ENCODE measurements at places on chromosomes 3 and 15.
A peak's percentile ranks its signal among the peaks of the same experiment; 100 is the strongest.

DNA sequence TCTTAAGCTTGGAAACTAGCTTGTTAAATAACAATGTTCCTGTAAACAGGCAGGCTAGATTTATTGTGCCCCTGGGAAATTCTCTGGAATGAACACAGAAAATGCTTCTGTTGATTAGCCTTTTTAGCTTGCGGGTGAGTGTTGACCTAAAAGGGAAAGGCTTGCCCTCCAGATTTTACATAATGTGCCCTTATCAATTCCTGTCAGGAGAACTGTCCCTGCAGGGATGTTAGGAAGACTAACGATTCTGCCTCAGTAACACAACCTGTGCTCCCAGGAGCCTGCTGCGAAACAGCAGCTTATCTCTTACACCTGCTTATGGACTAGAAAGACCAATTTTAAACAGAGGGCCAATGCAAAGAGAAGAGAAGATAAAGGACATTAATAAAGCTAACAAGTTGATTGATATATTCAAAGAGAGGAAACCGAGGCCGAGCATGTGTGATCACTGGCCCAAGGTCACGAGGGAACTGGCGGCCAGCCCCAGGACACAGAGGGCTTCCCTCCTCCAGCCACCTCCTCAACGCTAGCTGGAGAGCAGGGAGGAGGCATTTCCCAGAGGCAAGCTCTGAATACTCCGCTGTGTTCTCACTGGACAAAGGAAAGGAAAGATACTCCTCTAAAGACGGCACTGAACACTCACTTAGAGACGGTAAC, 48.4 kb upstream of the TJP1 start:
- DNase-seq, result peak; percentile 41

DNA sequence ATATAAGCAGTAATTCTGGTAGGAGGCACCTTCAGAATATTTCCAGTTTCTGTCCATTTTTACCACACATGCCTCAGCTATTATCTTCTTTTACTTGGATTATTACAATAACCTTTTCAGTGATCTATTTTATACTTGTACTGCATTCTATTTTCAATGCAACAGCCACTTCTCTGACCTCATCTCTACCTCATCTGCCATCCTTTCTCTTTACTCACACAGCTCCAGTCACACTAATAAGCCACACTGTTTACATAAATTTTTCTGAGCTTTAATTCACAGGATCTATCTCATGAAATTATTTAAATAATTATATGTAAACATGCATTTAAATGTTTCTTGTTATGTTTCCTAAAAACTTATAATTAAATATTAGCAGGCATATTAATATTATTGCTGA, 47.3 kb upstream of the BCHE start:
- DNase-seq, result no peak

DNA sequence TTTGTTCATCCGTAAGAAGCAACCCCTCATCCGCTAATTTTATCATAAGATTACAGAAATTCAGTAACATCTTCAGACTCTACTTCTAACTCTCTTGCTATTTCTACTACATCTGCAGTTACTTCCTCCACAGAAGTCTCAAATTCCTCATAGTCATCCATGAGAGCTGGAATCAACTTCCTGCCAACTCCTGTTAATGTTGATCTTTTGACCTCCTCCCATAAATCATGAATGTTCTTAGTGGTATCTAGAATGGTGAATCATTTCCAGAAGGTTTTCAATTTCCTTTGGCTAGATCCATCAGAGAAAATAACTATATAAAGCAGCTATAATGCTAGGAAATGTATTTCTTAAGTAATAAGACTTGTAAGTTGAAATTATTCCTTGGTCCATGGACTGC, 115.1 kb downstream of the TAFA4 start:
- DNase-seq, result no peak

- peak; percentile 80 for DNase-seq
Measured at GRCh38 chr3:194512895-194513601, 26.2 kb upstream of the ATP13A3 start.

GRCh38 chr3:26449996-26450395, 172.6 kb upstream of the LRRC3B start:
- no peak for DNase-seq

- no peak for DNase-seq
Measured at GRCh38 chr3:71849681-71850080, 64.7 kb upstream of the PROK2 start.

- no peak for DNase-seq
Measured at GRCh38 chr3:63519426-63519825, 133.0 kb upstream of the SNTN start.

DNA sequence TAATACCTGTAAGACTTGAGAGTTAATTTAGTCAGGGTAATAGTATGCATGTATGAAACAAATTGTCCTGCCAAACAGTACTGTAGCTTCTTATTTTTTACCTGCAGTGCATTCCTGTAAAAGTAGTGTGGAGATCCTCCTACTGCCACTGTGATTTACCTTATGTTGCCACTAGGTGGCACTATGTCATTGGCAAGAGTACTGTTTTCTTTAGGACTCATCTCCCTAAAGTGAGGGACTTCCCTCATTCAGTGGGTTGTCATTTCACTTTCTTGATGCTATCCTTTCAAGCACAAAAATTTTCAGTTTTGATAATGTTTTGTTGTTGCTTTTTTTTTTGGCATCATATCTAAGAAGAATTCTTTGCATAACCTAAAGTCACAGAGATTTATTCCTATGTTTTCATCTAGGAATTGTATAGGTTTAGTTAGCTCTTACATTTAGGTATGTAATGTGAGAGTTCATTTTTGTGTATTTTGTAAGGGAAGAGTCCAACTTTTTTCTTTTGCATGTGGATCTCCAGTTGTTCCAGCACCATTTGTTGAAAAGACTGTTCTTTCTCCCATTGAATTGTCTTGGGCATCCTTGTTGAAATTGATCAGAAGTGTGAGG, 105.7 kb downstream of the AKAP13 start:
- peak; percentile 56 for DNase-seq
